Activated CD4-positive, alpha-beta T cell treated with anti-CD3 and anti-CD28 coated beads, Interleukin-2, amount 10 ng/mL, durations not matched to agents 24 days and 14 days (primary cell): ENCODE measurements at places on chromosomes 13 and 19. TPM values are rescaled to one million over a fixed set of nuclear protein-coding genes. Genes with fewer than 3 reads are reported as not detected.
A peak's percentile ranks its signal among the peaks of the same experiment; 100 is the strongest.

DNA sequence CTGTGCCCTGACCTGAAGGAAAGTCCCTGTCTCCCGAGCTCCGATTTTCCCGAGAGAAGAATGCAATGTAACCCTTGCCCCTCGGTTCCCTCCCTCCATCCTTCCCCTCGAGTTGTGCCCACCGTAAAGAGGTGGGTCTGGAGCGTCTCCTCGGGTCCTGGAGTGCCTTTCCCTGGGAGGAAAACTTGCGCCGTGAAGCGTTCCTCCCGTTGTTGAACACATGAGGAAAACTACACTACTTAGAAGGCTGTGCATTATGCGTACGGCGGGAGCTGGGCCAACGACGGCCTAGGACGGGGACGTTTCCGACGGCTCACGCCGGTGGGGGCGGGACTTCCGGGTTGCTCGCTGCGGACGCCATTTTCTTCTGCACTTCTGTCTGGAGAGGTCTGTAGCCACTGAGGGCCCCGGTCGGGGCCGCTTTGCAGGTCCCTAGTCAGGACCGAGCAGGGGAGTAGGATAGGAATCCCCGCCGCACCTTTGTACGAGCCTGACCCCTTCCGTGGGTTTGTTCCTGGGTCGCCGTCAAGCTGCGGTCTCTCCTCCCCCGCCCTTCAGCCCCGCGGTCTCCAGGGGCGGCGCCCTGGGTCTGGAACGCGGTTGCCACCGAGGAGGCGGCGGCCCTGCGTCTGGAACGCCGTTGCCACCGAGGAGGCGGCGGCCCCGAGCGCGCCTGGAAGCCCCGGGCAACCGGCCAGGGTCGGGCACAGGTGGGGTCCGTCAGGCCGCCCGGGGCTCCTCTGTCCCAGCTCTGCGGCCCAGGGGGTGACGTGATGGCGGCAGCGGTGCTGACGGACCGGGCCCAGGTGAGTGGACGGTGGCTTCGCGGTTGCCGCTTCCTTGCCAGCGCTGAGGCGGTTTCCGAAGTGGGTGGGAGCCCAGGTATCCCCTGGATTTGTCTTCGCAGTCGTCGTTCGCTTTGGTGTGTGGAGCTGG is at the start of gene ZNF264:
ZNF264 (plus strand) TSS at position 360 of the 936 bp plus-strand sequence; CDS start at position 774, 414 bp downstream.
- peak within 1 kb of the TSS; percentile 93 for H3K4me3 ChIP-seq
- peaks cover 56% of the 10 kb centered on the region for H3K36me3 ChIP-seq

GRCh38 chr19:6530386-6531162 is at the start of gene TNFSF9:
Gene TNFSF9 (plus strand): TSS chr19:6531026. CDS start chr19:6531037, 11 bp downstream.
- peak; percentile 95 for DNase-seq
- peaks cover 31% of the 10 kb centered on the region for H3K4me1 ChIP-seq
- H3K36me3 ChIP-seq: peaks cover 13% of the 10 kb centered on the region
- H3K27me3 ChIP-seq: peaks cover 36% of the 10 kb centered on the region
- H3K4me3 ChIP-seq: peak within 1 kb of the TSS; percentile 87

DNA sequence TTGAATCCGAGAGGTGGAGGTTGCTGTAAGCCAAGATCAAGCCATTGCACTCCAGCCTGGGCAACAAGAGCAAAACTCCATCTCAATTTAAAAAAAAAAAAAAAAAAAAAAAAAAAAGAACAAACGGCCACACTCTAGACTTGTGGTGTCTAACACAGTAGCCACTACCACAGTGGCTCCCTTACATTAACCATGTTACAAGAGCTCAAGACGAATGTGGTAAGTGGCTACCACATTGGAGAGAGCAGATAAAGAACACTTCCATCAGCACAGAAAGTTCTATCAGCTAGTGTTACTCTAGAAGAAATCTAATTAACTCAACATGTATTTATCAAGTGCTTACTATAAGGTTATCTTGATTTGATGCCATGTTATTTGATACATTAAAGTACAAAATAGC is 11.5 kb downstream of the XPO4 start:
- H3K36me3 ChIP-seq: peaks cover 14% of the 10 kb centered on the region
- H3K4me3 ChIP-seq: no peak overlapping the region
- no peak for DNase-seq

DNA sequence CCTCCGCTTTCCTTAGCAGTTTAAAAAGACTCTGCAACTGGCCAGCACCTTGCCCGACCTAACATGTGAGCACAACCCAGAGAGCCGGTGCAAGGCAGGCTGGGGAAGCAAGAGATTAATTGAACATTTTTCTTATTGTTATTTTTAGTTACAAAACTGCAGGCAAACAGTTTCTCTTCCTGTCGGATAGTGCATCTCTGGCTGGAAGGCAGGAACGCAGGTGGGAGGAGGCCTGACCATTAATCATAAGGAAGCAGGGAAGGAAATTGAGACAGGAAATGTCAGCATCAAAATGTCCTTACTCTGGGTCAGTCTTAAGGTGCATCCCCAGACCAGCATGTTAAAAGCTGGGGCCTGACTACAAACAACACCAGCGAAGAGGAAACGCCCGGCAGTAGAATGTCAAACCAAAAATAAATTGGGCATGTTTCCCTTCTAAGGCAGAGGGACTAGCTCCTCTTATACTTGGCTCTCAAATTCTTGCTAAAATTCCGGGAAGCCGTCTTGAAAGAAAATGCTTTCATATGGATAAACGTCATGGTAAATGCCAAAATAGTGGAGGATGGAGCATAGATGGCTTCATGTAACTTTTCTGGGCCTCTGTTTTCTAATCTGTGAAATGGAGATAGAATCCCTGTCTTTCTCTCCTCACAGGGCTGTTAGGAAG is 226.8 kb downstream of the RAP2A start:
- H3K36me3 ChIP-seq: no peaks in the 10 kb centered on the region
- H3K4me1 ChIP-seq: no peaks in the 10 kb centered on the region
- no peak overlapping the region for H3K4me3 ChIP-seq
- no peak overlapping the region for H3K27ac ChIP-seq

TPT1 gene
- total RNA-seq: 2,188 and 2,224 TPM in 2 replicates

GAMT gene
- 28.8 and 32.6 TPM in 2 replicates for total RNA-seq

ZNF723 gene
- total RNA-seq: not detected in 2 replicates

CEACAM5 gene
- not detected in 2 replicates for total RNA-seq

PEAK3 gene
- total RNA-seq: 0.09 TPM in 1 of 2 replicates, not detected in the other
